Pancreas (tissue), 10 donors: ENCODE measurements at places on chromosomes 16 and 17. TPM values are rescaled to one million over a fixed set of nuclear protein-coding genes. Genes with fewer than 3 reads are reported as not detected.

DNA sequence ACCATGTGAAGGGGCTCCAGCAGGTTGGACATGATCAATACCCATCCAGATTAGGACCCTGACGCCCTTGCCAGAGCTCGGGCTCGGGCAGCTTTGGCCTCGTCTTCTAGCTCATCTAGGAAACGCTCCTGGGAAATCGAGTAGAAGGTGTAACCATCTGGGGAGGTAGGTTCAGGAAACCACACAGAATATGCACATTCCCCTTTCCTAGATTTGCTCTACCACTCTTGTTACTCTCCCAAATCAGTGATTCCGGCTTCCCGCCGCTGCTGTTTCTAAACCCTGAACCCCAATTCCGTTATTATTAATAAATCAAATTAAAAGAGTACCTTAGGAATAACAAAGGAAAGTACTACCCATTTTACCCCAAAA lies 507 bp downstream of the COA3 start:
- no peak for DNase-seq

Gene SLC5A2
- total RNA-seq: 0.84 TPM

- DNase-seq: no peak
These were observed 31.9 kb downstream of the PLCG2 start for GRCh38 chr16:81810894-81811538.

DNA sequence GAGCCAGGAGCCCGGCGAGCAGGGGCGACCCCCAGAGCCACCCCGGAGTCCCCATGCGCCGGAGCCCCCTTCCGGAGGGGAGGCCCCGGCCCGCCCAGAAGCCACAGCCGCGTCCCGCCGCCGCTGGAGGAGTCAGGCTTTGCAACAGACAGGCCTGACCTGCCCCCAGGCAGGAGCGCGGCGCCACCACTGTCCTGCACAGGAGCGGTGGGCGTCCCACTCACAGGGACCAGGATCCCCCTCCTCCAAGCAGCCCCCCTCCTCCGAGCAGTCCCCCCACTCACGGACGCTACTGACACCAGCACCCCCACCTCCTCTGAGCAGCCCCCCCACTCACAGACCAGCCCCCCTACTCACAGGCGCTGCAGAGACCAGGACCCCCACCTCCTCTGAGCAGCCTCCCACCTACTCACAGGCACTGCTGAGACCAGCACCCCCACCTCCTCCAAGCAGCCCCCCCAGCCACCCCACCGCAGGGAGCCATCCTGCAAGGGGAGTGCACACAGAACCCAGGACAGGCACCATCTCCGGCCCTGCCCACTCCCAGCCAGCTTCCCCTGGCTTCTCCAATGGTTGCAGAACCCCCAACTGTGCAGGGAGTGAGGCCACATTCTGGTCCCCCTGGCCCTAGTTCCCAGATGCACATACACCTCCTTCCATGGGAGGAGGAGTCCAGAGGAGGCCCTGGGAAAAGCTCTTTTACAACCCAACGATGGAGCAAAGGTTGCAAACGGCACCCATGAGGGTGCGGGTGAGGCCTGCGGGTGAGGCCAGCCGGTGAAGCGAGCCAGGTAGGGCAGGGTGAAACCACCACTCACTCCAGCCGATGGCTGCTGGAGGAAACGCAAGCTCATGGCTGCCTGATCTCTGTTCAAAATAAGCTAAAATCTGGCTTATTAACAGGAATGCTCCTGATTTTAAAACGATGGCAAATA lies 69.9 kb downstream of the ABR start:
- no peak for DNase-seq

GRCh38 chr17:82216301-82217119 lies 3.9 kb upstream of the CCDC57 start:
- peak; percentile 82 for DNase-seq

DNA sequence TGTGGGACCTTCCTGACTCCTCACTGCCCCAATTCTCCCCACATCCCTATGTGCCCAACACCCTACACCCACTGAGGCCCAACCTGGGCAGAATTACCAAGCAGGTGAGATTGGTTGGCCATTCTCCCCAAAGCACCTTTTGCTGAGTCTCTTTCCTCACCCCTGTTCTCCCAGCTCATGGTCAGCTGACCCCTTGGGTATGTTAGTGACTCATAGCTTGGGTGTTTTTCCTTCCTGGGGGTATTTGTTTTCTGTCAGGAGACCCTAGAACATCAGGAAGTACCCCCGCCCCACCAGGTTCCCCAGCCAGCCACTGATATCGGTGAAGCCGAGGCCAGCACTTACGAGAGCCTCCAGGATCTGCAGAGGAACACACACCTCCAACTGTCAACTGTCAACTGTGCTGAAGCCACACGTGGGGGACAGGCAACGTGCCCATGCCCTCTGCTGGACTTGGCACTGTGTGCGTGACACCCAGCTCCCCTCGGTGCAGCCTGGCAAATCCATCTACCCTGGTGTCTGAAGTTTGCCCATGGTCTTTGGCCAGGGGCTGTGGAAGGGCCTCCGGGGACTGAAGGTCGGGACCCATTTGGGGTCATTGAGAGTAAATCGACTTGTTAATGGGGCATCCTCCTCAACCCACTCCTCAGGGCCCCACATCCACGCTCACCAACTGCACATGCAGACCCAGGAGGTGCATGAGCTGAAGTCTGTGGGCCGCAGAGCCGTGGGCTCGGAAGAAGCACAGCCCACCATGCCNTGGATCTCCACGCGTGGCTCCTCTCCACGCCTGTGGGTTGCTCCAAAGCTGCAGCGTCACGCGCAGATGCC lies 53.1 kb downstream of the METRNL start:
- no peak for DNase-seq

- DNase-seq: no peak
These were observed 1.3 kb upstream of the SUZ12 start for GRCh38 chr17:31935512-31935911.

DNA sequence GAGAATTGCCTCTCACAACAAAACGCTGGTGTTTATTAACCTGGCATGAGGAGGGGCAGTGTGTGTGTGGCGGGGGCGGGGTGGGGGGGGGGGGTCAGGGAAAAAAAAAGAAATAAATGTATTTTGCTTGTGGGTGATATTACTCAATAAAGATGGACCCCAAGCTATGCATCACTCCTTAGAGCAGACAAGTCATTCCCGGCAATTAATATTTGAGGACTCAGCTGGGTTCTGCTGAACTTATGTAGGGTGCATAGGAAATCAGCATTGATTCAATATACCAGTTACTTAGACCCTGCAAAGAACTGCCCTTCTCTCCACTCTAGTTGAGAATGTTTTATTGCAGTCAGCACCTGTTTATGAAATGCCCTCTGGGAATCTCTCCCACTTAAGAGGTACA lies 206.2 kb upstream of the MAF start:
- DNase-seq: no peak

Gene CIBAR2
- not detected for total RNA-seq

DNA sequence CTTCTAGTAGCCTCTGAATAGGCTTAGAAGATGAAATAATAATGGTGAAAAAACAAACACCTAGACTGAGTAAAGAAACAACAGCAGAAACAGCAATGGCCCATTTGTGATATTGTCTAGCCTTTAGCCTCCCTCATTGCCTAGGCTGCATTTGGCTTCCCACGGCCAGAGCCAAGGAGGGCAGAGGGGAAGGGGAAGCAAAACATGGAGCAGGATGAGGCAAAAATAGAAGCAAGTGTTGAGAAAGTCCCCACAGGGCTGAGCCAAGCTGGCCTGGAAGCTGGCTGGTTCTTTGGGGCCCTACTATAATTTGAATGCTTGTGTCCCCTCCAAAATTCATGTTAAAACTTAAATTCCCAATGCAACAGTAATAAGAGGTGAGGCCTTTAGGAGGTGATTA lies 60.2 kb upstream of the KSR1 start:
- DNase-seq: no peak

DNA sequence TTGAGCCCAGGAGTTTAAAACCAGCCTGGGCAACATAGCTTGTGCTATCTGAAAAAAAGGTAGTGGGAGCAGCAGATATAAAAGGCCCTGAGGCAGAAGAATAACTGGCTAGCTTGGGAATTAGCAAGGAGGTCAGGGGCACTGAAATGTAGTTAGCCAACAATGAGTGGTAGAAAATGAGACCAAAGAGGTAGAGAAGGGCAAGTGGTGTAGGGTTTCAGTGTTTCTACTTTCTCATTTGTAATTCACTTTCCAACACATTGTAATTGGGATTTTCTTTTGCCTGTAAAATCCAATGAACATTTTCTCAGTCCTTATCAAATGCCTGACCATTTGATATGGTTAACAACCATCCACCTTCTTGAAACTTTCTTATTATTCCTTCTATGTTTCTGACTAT lies 95.1 kb upstream of the CORO6 start:
- no peak for DNase-seq

- no peak for DNase-seq
These were observed 170.9 kb downstream of the RAB11FIP4 start for GRCh38 chr17:31562376-31562840.
